ENCODE measurements at places on chromosomes 5 and 9.

DNA sequence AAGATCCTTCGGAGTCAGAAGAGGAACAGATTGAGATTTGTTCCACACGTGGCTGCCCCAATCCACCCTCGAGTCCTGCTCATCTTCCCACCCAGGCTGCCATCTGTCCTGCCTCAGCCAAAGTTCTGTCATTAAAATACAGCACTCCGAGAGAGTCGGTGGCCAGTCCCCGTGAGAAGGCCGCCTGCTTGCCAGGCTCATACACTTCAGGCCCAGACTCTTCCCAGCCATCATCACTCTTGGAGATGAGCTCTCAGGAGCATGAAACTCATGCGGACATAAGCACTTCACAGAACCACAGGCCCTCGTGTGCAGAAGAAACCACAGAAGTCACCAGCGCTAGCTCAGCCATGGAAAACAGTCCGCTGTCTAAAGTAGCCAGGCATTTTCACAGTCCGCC, 85.9 kb downstream of the GOLPH3 start:
- no peak for DNase-seq

DNA sequence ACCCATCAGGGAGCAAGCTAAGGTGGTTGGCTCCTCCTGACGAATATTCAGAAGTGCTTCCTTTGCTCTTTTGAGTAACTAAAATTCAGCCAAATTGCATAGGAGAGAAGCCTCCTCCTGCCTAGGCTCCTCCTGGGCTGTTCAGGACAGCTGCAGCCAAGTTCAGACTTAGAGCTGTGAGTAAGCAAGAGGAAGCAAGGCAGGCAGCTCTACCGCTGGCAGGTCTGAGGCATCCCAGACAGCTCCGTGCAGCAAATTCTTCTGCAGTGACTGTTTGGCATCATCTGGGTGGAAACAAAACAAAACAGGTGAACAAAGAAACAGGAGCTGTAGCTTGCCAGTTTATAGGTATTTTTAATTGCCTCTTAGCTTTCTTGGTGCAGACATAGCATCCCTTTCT, 421.0 kb downstream of the GADD45G start:
- no peak for DNase-seq

- no peak for DNase-seq
Observed at GRCh38 chr5:105872569-105873270, 1798.0 kb downstream of the EFNA5 start.

DNA sequence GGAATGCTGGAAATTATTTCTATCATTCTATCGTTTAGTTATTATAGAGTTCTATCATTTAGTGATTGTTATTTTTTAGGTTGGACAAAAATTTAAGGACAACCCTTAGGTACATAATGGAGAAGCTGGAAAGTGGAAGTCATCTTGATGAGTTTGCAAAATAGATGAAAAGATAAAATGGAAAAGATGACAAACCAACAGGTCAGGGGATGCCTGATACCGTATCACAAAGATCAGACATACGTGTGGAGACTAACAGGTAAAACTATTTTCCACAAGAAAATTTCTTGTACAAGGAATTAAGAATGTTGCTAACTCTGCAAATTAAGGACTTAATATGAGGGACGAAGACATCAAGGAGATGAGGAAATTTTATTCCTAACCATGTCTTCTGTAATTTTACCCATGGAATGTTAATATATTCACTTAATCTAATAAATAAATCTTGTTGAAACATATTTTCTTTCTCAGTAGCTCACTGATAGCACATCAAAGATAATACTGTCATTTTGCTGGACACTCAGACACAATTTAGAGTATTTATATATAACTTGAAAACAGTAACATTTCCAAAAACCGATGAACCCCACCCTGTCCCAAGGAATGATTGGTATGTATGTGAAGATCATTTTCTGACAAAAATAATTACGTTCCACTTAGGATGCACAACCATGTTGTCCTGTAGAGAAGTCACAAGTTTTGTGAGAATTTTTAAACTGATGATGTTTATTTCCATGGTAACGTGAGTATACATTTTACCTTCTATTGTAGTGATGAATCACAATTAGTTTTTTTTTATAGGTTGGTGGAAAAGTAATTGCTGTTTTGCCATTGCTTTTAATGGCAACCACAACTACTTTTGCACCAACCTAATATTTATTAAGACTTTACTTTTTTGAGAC, 2.6 kb downstream of the LURAP1L start:
- no peak for DNase-seq

DNA sequence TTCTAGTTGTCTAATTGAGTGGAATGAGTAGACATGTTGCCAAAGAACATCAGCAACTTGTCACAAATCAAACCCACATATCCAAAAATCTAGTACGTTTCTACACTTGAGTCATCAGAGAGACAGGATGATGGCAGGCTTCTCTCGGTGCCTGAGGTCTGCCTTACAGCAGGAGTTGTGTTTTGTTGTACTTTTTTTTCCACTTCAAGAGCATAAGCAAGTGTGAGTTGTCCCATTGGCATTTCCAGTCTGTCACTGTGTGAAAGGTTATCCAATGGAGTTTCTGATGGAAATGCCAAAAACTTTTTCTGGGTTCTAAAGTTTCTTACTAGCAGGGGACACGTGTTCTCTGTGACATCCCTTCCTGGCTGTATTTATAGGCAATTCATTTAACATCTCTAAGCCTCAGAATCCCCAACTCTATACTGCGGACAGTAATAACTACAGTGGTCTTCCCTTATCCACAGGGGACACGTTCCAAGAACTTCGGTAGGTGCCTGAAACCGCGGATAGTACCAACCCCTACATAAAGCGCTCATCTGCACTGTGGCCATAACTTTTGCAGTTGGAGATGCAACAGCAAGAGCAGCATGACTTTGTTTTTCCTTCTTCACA, 246.5 kb downstream of the SYK start:
- DNase-seq: no peak
